Activated effector memory CD4-positive, alpha-beta T cell treated with Interleukin-2 at 50 U/mL for 16 hours (primary cell): ENCODE measurements at places on chromosomes 16 and 17.

- no peak for DNase-seq
Observed at GRCh38 chr17:31294820-31295488, 2.1 kb downstream of the OMG start.

DNA sequence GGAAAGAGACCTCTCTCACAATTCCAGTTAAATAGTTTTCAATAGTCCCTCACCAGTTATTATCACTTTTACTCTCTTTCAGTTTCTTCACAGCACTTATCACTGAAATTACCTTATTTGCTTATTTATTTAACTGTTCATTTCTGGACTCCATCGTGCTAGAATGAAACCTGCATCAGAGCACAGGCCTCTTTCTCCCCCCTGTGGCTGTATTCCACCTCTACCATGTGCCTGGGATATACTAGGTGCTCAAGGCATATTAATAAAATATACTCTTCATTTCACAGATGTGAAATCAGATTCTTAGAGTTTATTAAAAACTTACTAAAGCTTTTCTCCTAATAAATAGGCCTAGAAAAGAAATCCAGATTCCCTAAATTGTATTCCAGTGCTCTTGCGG, 308.9 kb upstream of the MON1B start:
- no peak for DNase-seq

GRCh38 chr17:79842656-79843473, 3.6 kb upstream of the CBX4 start:
- DNase-seq: no peak

DNA sequence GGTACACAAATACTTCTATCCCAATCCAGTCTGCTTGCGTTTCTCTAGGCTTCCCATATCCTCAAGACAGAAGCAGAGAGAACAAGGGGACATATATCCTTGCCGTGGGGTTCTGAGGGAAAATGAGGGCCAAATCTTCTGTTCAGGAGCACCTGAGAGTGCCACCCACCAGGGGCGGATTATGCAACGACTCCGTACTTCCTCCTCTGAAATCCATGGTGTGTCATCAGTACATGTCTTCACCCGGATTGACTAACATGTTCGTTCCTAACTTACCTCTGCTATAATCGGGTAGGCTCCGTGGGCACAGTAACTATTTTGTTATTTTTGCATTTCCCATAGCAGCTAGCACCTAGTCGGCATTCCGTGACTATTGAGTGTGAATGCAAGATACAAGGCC, 7.8 kb upstream of the ZNF200 start:
- no peak for DNase-seq

GRCh38 chr16:60127196-60127595, 1393.1 kb upstream of the GOT2 start:
- DNase-seq: no peak

- DNase-seq: no peak
Observed at GRCh38 chr16:64791756-64792155, 330.1 kb downstream of the CDH11 start.

GRCh38 chr16:50213939-50214519, 52.3 kb upstream of the ADCY7 start:
- no peak for DNase-seq

- no peak for DNase-seq
Observed at GRCh38 chr16:17555176-17555575, 84.4 kb upstream of the XYLT1 start.

- DNase-seq: no peak
Observed at GRCh38 chr17:50905460-50905803, 39.3 kb upstream of the TOB1 start.

DNA sequence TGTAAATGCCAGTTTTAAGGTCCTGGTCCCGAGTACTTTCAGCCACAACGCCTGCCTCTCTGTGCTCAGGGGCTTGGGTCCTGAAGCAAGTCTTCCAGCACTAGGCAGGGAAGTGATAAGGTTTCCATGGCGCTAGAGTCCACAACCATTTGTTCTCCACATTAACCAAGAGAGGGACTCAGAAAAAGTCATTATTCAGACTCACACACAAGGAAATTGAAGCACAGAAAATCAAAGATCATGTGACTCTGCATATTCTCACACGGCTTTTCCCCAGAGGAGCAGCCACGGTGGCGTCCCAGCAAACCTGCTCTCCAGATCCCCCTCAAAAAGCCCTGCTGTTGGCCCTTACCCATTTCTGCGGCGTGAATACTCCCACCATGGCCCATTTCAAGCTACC, 9.7 kb downstream of the ENPP7 start:
- DNase-seq: no peak

- no peak for DNase-seq
Observed at GRCh38 chr16:79995315-79995714, 394.8 kb upstream of the MAF start.

DNA sequence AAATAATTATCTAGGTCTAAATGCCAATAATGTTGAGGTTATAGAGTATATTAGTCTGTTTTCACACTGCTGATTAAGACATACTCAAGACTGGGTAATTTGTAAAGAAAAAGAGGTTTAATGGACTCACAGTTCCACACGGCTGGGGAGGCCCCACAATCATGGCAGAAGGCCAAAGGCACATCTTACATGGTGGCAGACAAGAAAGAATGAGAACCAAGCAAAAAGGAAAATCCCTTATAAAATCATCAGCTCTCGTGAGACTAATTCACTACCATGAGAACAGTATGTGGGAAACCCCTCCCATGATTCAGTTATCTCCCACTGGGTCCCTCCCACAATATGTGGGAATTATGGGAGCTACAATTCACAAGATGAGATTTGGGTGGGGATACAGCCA, 2.9 kb upstream of the KATNB1 start:
- DNase-seq: no peak

DNA sequence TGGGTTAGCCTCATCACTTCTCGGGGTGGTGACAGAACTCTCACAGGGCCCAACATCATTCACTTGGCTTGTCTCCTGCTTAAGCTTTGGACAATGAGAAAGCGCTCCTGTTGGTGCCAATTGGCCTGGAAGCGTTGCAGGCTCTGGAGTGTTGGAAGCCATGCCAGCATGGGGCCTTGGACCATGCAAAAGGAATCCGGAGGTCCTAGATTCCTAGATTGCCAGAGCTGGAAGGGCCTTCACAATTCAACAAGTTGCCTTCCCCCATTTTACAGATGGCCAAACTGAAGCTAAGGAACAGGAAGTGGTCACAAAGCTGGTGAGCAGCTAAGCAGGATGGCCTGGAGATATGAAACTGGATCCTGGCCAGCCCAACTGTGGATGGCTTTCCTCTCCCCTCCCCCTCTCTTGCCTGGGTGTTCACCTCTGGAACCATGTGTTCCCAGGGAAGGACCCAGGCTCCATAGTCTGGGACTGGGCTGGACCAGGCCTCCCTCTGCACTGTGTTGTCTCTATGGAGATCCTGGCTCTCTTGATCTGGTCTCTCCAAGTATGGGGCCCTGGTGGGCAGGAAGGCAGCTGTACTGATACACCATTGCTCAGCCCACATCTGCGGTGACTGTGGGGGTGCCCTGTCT, 6.0 kb upstream of the IGFBP4 start:
- no peak for DNase-seq

- DNase-seq: no peak
Observed at GRCh38 chr17:39051001-39051585, 83.9 kb upstream of the FBXO47 start.

GRCh38 chr17:31236712-31237111, 60.3 kb downstream of the OMG start:
- DNase-seq: no peak
